ENCODE measurements at places on chromosomes 5 and 9. TPM values are rescaled to one million over a fixed set of nuclear protein-coding genes. Genes with fewer than 3 reads are reported as not detected.

OLFML2A gene
- total RNA-seq, result 0.56 TPM

ATP10B gene
- total RNA-seq, result 0.67 TPM

SLC34A3 gene
- total RNA-seq, result not detected

DNA sequence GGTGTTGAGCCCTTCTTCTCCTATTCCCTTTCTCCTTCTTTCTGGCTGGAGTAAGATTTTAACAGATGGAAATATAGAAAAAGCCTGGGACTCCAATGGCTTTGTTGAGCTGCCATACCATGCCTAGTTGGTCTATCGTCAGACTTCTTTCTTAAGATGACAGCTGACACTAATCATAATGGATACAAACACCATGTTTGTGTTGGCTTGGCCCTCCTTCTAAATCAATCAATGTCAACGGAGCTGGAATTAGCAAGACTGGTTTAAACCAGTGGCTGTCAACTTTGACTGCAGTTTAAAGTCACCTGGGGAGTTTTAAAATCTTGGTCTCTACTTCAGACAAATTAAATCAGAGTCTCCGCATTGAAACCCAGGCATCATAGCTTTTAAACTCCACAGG is 264.5 kb upstream of the PRR16 start:
- no peaks in the 10 kb centered on the region for H3K36me3 ChIP-seq
- no peak overlapping the region for H3K4me3 ChIP-seq
- H3K27me3 ChIP-seq, result no peaks in the 10 kb centered on the region
- no peak overlapping the region for H3K27ac ChIP-seq
- no peak for DNase-seq
- no peaks in the 10 kb centered on the region for H3K4me1 ChIP-seq

DNA sequence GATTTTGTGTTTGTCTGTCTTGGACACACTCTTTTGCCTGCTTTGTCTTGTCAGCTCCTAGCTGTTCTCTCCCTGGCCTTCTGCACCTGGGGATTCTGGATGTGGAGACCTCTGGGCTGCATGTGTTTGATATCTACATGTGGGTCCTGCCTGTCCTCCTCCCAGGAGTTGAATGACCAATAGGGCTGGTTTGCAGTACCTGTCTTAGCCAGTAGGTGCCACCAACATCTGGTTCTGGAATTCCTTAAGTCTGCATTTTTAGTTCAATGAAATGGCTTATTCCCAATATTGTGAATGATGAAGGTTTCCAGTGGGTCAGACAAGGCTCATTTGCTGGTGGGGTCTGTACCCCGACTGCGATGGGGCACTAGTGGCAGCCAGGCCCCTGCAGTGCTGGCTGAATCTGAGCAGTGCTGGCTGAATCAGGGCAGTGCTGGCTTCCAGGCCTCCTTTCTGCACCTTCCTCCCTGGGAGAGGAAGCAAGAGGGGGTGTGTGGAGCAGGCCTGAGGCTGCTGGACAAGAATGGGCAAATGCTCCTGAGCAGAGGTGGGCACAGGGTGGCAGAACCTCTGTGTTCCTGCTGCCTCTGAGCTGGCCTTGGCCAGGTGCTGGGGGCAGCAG is 73.3 kb downstream of the RXRA start:
- no peaks in the 10 kb centered on the region for H3K36me3 ChIP-seq
- no peaks in the 10 kb centered on the region for H3K27me3 ChIP-seq
- H3K27ac ChIP-seq, result no peak overlapping the region
- H3K4me3 ChIP-seq, result no peak overlapping the region

GRCh38 chr5:59185757-59186385 is 603.0 kb downstream of the RAB3C start:
- no peaks in the 10 kb centered on the region for H3K36me3 ChIP-seq
- H3K27me3 ChIP-seq, result peaks cover 2% of the 10 kb centered on the region
- DNase-seq, result no peak
- no peaks in the 10 kb centered on the region for H3K4me1 ChIP-seq
- H3K27ac ChIP-seq, result no peak overlapping the region
- H3K4me3 ChIP-seq, result no peak overlapping the region

BAAT gene
- 31.9 TPM for total RNA-seq

GRCh38 chr9:110206389-110206788 is 1.6 kb downstream of the C9orf152 start:
- H3K4me3 ChIP-seq, result no peak overlapping the region
- no peaks in the 10 kb centered on the region for H3K36me3 ChIP-seq
- no peak for DNase-seq
- H3K27ac ChIP-seq, result no peak overlapping the region
- no peaks in the 10 kb centered on the region for H3K27me3 ChIP-seq

FSTL4 gene
- not detected for total RNA-seq

- H3K27ac ChIP-seq, result no peak overlapping the region
- H3K4me3 ChIP-seq, result no peak overlapping the region
- no peak for DNase-seq
- H3K27me3 ChIP-seq, result no peaks in the 10 kb centered on the region
- no peaks in the 10 kb centered on the region for H3K4me1 ChIP-seq
Measured at GRCh38 chr5:78182838-78183237, 111.7 kb downstream of the AP3B1 start.

- no peak overlapping the region for H3K4me3 ChIP-seq
- H3K27me3 ChIP-seq, result no peaks in the 10 kb centered on the region
- no peak for DNase-seq
- H3K4me1 ChIP-seq, result no peaks in the 10 kb centered on the region
Measured at GRCh38 chr5:71821029-71821428, 102.0 kb downstream of the CARTPT start.

TTC23L gene
- 0.19 TPM for total RNA-seq

DNA sequence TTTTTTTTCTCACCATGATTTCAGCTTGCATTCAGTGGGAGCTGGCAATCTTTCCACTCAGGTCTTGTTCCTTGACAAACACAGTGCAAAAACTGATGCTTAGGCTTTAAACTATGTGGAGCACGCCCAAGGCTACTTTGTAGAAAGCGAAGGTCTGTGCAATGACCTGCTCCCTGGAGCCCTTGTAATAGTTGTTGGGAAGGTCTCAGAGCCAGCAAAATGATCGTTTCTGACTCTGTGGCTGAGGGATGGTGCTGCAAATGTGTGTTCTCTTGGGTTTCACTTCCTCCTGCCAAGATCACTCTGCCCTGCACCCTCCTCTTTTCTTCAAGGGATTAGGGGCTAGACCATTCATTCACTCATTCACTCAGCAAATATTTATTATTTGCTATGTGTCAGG is 249.7 kb upstream of the MAP3K1 start:
- DNase-seq, result no peak
- no peaks in the 10 kb centered on the region for H3K27me3 ChIP-seq
- H3K36me3 ChIP-seq, result no peaks in the 10 kb centered on the region

SLC36A2 gene
- not detected for total RNA-seq

DNA sequence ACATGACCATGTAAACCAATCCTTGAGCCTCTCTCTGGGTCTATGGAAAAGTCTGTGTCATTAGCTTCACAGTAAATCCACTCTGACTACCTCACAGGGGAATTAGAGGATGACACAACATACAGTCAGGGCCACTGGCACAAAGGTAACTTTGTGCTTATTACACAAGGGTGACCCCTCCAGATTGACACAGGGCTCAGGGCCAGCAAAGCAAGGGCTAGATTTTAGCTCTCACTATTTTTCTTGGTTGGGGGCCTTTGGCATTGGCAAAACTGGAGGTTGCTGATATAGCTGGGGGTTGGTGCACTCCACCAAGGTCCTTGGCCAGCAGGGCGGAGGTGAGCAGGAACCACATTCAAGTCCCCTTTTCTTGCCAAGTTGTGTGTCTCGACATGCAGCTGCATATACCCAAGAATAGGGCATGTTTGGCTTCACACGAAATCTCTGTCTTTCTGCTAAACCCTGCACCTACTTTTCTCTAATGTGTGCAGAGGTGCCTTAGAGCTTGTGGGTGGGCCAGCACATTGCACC is 15.2 kb upstream of the OSMR start:
- no peaks in the 10 kb centered on the region for H3K27me3 ChIP-seq
- DNase-seq, result no peak
- H3K4me3 ChIP-seq, result no peak overlapping the region

- DNase-seq, result no peak
- H3K27me3 ChIP-seq, result no peaks in the 10 kb centered on the region
- no peaks in the 10 kb centered on the region for H3K4me1 ChIP-seq
- H3K27ac ChIP-seq, result no peak overlapping the region
- H3K36me3 ChIP-seq, result peaks cover 19% of the 10 kb centered on the region
Measured at GRCh38 chr5:173155912-173156311, 11.6 kb downstream of the BNIP1 start.

DNA sequence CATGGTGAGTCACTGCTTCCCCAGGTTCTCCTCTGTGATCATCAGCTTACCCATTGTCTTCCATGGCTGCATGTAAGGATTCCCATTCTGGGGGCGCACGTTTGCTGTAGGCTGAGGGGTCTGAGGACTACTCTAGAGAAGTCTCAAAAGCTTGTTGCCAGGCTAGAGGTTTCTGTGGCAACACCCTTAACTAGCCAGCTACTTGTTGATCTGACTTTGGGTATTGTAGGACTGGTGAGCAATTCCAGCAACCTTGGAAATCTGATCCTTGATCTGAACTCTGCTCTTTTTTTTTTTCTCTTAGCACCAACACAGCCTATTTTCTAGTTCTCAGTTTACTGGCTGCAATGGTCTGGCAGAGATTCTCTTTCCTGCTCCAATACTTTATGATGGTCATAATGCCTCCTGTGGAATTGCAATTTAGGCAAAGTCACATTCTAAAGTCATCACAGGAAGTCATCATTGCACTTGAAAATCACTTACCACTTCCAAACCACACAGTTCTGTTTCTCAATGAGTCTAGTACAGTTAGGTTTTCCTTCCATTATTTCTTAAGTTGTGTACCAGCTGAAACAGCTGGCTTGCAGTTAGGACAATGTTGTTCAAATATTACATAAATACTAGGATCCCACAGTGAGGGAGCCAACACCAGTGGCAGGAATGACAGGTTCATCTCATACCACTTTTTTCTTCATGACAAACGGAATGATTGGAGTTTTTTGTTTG is 110.3 kb downstream of the SLC12A2 start:
- H3K36me3 ChIP-seq, result no peaks in the 10 kb centered on the region
- H3K4me3 ChIP-seq, result no peak overlapping the region
- peaks cover 2% of the 10 kb centered on the region for H3K4me1 ChIP-seq
- no peak overlapping the region for H3K27ac ChIP-seq
- no peak for DNase-seq

GRCh38 chr5:144156767-144157171 is 13.7 kb downstream of the YIPF5 start:
- H3K4me3 ChIP-seq, result no peak overlapping the region
- H3K36me3 ChIP-seq, result peaks cover 29% of the 10 kb centered on the region
- DNase-seq, result no peak
- no peaks in the 10 kb centered on the region for H3K27me3 ChIP-seq
- no peaks in the 10 kb centered on the region for H3K4me1 ChIP-seq

DNA sequence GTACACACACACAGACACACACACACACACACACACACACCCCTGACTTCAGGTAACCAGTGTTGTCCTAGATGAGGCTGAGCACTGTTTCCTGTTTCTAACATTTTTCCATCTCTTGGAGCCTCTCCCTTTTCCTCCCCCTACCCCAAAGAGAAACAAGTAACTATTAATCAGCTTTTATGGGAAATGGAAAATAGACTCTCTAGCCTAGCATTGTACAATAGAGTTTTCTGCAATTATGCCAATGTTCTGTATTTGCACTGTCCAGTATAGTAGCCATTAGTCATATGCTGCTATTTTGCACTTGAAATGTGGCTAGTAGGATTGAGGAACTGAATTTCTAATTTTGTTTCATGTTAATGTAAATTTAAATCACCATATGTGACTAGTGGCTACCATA is 33.1 kb downstream of the RAB3C start:
- H3K36me3 ChIP-seq, result no peaks in the 10 kb centered on the region
- H3K4me1 ChIP-seq, result no peaks in the 10 kb centered on the region
- no peaks in the 10 kb centered on the region for H3K27me3 ChIP-seq
- no peak overlapping the region for H3K27ac ChIP-seq
- no peak overlapping the region for H3K4me3 ChIP-seq

- no peaks in the 10 kb centered on the region for H3K27me3 ChIP-seq
- H3K4me1 ChIP-seq, result peaks cover 4% of the 10 kb centered on the region
- DNase-seq, result no peak
- H3K36me3 ChIP-seq, result no peaks in the 10 kb centered on the region
- H3K27ac ChIP-seq, result no peak overlapping the region
Measured at GRCh38 chr9:123445981-123446610, 90.1 kb downstream of the CRB2 start.

DNA sequence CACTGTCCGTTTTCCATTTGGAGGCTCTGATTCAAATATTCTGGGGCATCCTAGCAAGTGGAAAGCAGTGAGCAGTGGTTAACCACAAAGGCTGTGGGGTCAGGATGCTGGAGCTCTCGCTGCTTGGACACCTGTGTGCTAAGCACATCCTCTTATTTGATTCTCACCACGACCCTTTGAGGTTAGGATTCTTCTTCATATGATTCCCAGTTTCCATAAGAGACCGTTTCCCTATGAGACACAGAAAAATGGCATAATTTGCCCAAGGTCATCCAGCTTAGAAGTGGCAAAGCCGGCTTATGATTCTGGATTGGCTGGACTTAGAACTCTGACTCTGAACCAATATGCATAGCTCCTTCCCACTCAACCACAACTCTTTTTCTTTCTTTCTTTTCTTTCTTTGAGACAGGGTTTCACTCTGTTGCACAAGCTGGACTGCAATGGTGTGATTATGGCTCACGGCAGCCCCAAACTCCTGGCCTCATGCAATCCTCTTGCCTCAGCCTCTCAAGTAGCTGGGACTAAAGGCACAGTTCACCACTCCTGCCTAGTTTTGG is 207.7 kb downstream of the TTLL11 start:
- no peaks in the 10 kb centered on the region for H3K36me3 ChIP-seq
- H3K4me1 ChIP-seq, result no peaks in the 10 kb centered on the region
- DNase-seq, result no peak
- no peak overlapping the region for H3K4me3 ChIP-seq
- no peaks in the 10 kb centered on the region for H3K27me3 ChIP-seq

ANKRD31 gene
- total RNA-seq, result 0.05 TPM

DNA sequence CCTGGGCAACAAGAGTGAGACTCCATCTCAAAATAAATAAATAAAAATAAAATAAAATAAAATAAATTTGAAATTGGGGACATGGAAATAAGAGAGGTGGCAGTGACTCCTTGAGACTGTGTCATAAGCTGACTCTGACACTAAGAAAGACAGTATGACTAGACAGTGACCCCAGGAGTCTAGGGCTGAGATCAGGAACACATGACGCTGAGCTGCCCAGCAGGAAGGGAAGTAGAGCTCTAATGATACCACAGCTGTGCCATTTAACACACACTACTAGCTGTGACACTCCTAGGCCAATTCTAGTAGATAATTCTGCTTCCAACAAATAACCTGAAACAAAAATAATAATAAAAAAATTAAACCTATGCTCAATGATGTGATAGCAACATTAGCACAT is 293.0 kb downstream of the SEC61B start:
- no peak overlapping the region for H3K4me3 ChIP-seq
- H3K4me1 ChIP-seq, result peaks cover 7% of the 10 kb centered on the region
- H3K27ac ChIP-seq, result no peak overlapping the region
- no peaks in the 10 kb centered on the region for H3K36me3 ChIP-seq
- H3K27me3 ChIP-seq, result no peaks in the 10 kb centered on the region
- DNase-seq, result no peak
